ENCODE measurements at places on chromosomes 12 and 14. TPM values are rescaled to one million over a fixed set of nuclear protein-coding genes. Genes with fewer than 3 reads are reported as not detected.

SLCO1B1 gene
- total RNA-seq, result not detected

EGLN3 gene
- total RNA-seq, result 18.2 TPM

TMEM132C gene
- not detected for total RNA-seq

VEZT gene
- 41.7 TPM for total RNA-seq

GNG2 gene
- 260 TPM for total RNA-seq

LRRC10 gene
- total RNA-seq, result not detected

PRR13 gene
- total RNA-seq, result 229 TPM

MEG3 gene
- not detected for total RNA-seq

IL26 gene
- total RNA-seq, result 0.50 TPM

FOXG1 gene
- not detected for total RNA-seq

ADAM21 gene
- not detected for total RNA-seq

PLEKHG7 gene
- total RNA-seq, result not detected

TAS2R9 gene
- not detected for total RNA-seq

BCL2L14 gene
- total RNA-seq, result 6.5 TPM

MANSC4 gene
- total RNA-seq, result not detected

RNASE11 gene
- not detected for total RNA-seq

EXOC3L4 gene
- total RNA-seq, result not detected

NELL2 gene
- 43.6 TPM for total RNA-seq

Measured in activated CD4-positive, alpha-beta T cell treated with anti-CD3 and anti-CD28 coated beads, Interleukin-2, amount 10 ng/mL, durations not matched to agents 7 days and 5 days (primary cell).